ENCODE measurements at places on chromosomes 5 and 9. TPM values are rescaled to one million over a fixed set of nuclear protein-coding genes. Genes with fewer than 3 reads are reported as not detected.

DNA sequence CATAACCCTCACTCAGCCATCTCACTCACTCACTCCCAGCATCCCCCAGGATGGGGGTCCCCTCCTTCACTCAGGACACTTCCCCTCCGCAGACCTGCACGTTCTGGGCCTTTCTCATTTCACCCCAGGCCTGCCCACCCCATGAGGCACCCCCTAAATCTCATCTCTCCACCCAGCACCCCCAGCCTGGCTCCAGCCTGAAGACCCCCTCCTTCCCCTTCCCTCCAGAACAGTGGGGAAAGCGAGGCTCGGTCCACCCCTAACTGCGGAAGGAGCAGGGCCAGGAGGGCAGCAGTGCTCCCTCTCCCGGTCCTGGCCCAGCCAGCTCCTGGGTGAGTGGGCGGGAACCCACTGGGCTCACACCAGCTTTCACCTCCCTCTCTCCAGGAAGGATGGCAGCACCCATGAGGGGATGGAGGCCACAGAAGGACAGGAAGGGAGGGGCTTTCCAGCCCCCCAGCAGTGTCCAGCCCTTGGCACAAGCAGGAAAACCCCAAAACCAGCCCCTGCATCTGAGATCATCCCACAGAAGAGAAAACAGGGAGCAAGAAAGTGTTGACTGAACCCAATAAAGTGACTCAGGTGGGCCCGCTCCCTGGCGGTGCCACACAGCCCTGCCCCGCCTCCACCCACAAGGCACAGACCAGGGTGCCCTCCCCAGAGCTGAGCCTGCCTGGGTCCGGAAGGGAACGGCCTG, 55.0 kb downstream of the LRSAM1 start:
- no peaks in the 10 kb centered on the region for H3K36me3 ChIP-seq
- DNase-seq = no peak
- H3K27ac ChIP-seq = no peak overlapping the region
- H3K27me3 ChIP-seq = no peaks in the 10 kb centered on the region

The MEIKIN gene
- total RNA-seq = not detected

GRCh38 chr5:134614450-134615085, 18.1 kb downstream of the SAR1B start:
- no peaks in the 10 kb centered on the region for H3K27me3 ChIP-seq
- H3K4me3 ChIP-seq = no peak overlapping the region
- H3K27ac ChIP-seq = no peak overlapping the region
- no peak for DNase-seq

GRCh38 chr5:148723143-148723542, 68.8 kb upstream of the HTR4 start:
- DNase-seq = no peak
- no peaks in the 10 kb centered on the region for H3K4me1 ChIP-seq
- H3K27me3 ChIP-seq = peaks cover 29% of the 10 kb centered on the region
- no peaks in the 10 kb centered on the region for H3K36me3 ChIP-seq
- no peak overlapping the region for H3K27ac ChIP-seq

The FOXI1 gene
- not detected for total RNA-seq

DNA sequence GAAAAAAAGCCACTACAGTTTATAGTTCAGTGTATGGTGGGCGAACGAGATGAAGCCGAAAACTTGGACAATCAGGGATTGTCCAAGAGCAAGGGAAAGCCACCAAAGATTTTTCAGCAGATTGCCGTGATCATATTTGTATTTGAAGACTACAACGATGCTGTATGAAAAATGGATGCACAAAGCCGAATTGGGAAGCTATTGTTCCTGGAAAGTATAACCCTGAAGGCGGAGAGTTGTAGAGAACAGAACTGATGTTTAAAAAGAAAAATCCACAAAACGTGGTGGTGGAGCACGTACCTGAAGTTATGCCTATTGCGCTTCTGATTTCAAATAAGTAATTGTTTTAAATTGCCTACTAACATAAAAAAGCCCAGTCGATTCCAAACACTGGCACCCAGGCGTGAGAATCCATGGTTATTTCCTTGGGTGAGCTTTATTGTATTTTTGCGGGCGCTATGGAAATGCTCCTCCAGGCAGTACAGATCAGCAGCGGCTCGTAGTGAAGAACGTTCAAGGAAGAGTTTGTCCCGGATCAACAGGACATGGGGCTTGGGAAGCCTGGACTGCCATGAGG, 772 bp upstream of the TARS1 start:
- no peak for DNase-seq
- H3K4me1 ChIP-seq = peaks cover 25% of the 10 kb centered on the region
- H3K36me3 ChIP-seq = peaks cover 17% of the 10 kb centered on the region
- no peak overlapping the region for H3K27ac ChIP-seq
- no peak overlapping the region for H3K4me3 ChIP-seq

The GCNT4 gene
- total RNA-seq = 1.6 TPM

The OR1J2 gene
- 0.23 TPM for total RNA-seq

The FBP1 gene
- 1.2 TPM for total RNA-seq

- H3K27ac ChIP-seq = no peak overlapping the region
- DNase-seq = no peak
- H3K27me3 ChIP-seq = peaks cover 4% of the 10 kb centered on the region
- H3K36me3 ChIP-seq = no peaks in the 10 kb centered on the region
These were observed 81.3 kb upstream of the SPATA31C2 start for GRCh38 chr9:88219601-88220000.

GRCh38 chr5:92637247-92637646, 943.8 kb downstream of the NR2F1-AS1 start:
- no peak overlapping the region for H3K27ac ChIP-seq
- H3K4me1 ChIP-seq = no peaks in the 10 kb centered on the region
- H3K36me3 ChIP-seq = no peaks in the 10 kb centered on the region
- no peak for DNase-seq
- H3K27me3 ChIP-seq = no peaks in the 10 kb centered on the region

Measured in activated naive CD8-positive, alpha-beta T cell treated with anti-CD3 and anti-CD28 coated beads for 36 hours (primary cell).